ENCODE measurements at places on chromosomes 11 and 22.

DNA sequence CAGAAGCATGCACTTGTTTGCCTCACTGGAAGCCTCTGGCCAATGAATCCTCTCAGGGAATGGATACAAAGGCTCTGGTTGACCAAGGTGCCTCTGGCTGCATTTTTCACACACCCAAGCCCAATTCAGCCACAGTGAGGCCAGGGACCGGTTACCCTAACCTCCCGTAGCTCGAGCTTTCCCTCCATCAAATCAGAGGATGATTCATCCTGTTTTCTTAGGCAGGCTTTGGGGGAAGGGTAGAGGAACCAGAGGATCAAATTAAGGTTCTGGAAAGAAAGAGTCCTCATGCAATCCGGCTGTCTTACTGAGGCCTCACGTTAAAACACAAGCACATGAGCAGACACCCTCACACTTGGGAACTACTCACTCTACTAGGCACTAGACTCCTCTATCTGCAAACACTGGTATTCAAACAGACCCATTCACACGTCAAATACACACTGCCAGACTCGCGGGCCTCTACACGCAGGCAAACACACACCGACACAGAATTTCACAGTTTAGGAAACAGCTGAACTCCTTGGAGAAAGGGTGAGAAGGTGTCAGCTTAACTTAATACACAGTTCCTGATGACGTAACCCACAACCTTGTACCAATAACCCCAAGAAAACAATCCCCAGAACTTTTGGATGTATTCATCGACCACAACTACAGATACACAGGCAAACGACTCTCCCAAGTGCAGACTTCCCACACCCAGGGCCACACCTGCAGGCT is 12.4 kb downstream of the NRXN2 start:
- DNase-seq, result no peak

DNA sequence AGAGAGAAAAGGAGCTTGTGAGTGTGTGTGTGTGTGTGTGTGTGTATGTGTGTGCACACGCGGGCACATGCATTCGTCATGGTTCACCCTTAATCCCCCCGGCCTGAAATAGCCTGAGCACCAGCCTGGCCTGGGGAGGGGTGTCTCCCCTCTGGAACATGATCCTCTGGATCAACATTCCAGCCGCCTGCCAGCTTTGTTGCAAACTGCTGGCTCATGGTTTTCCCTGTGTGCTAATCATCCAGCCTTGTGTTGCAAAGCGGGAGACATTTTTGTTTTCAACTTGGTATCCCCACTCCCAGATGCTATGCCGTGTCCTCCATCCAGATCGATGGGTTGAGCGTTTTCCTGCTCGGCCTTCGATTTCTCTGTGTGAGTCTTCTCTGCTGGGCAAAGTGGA is 94.3 kb downstream of the FEZ1 start:
- no peak for DNase-seq

DNA sequence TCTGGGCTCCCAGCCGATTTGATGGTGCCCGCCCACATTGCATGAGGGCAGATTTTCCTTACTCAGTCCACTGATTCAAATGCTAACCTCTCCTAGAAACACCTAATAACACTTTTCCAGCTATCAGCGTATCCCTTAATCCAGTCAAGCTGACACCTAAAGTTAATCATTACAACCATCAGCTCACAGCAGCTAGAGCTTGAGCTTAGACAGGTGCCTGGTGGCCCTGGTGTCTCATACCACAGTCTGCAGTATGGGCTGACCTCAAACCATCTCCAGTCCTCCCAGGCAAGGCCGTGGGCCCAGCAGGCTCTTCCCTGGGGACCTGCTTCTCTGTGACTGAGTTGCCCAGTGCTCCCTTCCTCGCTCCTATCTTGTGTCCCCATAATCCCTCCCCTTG is 174.4 kb upstream of the NECTIN1 start:
- no peak for DNase-seq

- no peak for DNase-seq
Observed at GRCh38 chr22:31104869-31105268, 2.5 kb downstream of the SELENOM start.

DNA sequence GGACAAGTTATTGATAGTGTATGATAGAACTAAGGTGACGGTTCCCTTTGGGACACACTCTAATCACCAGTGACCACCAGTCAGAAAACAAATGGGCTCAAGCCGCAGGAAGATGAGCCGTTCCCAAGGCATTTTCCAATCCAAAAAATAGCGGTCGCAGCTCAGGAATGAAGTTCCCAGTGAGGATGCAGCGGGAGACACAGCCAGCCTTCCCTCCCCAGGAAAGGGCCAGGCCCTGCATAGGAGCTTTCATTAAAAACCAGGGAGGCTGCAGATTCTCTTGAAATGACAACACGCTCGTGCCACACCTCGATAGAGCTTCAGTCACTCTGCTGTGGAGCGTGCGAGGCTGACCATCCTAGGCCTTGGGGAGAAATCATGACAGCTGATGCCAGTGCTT is 65.8 kb upstream of the WNT7B start:
- DNase-seq, result no peak

- DNase-seq, result no peak
Observed at GRCh38 chr11:20474882-20475517, 87.5 kb downstream of the PRMT3 start.

GRCh38 chr22:44686873-44687600 is 15.0 kb upstream of the PRR5 start:
- DNase-seq, result no peak

DNA sequence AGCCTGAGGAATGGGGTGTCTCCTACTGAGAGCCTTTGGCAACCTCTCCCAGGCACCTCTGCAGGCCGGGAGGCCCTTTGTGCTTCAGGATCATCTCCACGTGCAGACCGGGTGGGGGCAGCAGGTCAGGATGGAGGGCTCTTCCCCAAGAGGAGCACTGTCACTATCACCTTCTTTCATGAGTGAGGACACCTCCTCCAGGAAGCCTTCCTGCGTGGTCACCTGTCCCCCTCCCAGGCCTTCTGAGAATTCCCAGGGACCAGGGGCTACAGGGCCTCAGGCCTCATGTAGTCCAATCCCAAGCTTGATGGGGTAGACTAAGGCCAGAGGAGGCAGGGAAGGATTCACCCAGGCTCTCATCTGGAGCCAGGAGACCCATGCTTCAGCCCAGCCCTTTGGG is 57.6 kb downstream of the PDE2A start:
- DNase-seq, result no peak

GRCh38 chr11:57345555-57346211 is 7.5 kb downstream of the P2RX3 start:
- DNase-seq, result peak; percentile 69

- DNase-seq, result no peak
Observed at GRCh38 chr11:86230179-86230804, 14.3 kb upstream of the EED start.

DNA sequence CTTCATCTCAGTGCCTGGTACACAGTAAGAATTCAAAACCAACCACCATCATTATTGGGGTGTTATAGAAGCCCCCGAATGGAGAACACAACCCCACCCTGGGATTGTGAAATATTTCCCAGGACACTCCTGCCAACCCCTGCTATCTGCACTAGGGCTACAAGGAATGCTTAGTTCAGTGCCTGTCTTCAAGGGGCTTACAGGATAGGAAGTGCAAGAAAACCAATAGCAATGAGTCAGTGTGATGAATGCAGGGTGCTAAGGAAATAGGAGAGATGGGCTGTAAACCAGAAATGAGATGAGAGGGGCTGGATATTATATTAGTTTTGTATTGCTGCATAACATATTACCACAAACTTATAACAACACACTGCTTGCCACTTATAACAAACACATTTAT is 965 bp upstream of the ASCC2 start:
- no peak for DNase-seq

DNA sequence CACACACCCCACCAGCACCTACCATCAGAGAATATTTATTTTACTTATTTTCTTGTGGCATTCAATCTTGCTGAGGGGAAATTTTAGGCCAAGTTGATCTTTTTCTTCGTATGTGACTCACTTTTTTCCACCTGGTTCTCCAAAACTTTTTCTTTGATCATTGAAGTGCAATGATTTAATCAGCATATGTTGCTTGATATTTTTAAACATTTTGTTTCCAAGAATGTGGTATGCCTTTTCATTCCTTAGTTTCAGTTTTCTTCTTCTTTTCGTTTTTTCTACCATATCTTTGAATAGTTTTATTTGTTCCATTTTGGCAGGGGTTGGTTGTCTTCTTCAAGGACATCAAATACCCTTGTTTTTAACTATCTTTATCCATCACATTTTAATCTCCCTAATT is 28.6 kb downstream of the FANCF start:
- DNase-seq, result no peak

DNA sequence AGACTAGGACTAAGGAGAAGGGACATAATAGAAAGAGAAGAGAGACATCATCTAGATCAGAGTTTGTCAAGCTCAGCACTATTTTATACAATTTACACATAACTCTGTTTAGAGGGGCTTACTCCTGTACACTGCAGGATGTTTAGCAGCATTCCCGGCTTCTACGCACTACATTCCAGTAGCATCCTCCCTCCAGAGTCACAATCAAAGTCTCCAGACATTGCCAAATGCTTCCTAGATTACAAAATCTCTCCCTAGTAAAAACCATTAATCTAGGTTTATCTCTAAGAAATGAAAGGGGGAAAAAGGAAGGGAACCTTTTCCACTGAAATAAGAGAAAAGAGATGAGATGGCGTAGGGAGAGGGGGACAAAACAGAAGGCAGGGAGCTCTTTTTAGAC is 4.0 kb downstream of the USP28 start:
- no peak for DNase-seq

- no peak for DNase-seq
Observed at GRCh38 chr11:106681435-106681834, 336.8 kb downstream of the GUCY1A2 start.

- DNase-seq, result no peak
Observed at GRCh38 chr11:123135863-123136446, 59.1 kb downstream of the CLMP start.

DNA sequence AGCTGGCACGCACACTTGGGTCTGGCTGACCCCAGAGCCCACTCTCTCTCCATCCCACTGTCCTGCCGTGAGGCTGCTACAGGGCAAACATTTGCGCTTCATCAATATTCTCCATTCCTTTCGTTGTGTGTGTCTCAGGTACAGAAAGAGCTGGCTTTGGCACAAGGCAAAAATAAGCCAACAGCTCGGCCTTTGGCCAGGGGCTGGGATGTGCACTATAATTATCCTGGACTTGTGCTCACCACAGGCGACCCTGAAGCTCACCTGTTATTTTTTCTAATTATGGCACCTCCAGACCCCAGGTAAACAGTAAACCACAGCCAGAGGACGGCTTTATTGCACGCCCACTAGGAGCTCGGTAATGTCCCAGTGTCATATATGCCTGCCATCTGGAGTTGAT is 10.9 kb downstream of the ZMAT5 start:
- DNase-seq, result no peak

GRCh38 chr11:70854201-70854600 is 398.2 kb downstream of the SHANK2 start:
- DNase-seq, result no peak

- no peak for DNase-seq
Observed at GRCh38 chr11:32312865-32313403, 122.4 kb downstream of the WT1 start.

GRCh38 chr11:123174196-123175183 is 20.6 kb downstream of the CLMP start:
- no peak for DNase-seq

DNA sequence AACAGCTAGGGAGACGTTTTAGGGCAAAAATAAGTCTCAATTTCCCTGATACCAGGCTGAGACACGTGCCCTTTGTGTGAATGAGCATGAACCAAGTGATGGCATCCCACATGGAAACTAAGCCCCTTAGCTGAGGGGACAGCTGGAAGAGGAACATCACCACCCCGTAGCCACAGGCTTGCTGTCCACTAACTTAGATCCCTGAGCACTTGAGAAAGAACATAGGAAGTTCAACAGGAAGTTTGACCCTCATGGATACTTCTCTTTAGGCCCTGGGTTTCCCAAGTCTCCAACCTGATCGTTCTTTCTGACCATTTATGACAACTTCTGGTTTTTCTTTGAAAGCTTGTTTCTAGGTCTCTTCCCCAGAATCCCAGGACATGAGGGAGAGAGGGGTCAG is 11.6 kb upstream of the CKAP5 start:
- DNase-seq, result no peak

- DNase-seq, result no peak
Observed at GRCh38 chr11:73445980-73446379, 69.8 kb downstream of the RELT start.

GRCh38 chr11:126233391-126233790 is 21.8 kb downstream of the FAM118B start:
- DNase-seq, result no peak

GRCh38 chr11:71173709-71174108 is 78.7 kb downstream of the SHANK2 start:
- no peak for DNase-seq

- peak; percentile 56 for DNase-seq
Observed at GRCh38 chr11:122668562-122669090, 13.1 kb downstream of the UBASH3B start.

GRCh38 chr22:26927821-26928220 is 270.4 kb downstream of the MIAT start:
- no peak for DNase-seq

GRCh38 chr11:130449996-130450769 is 1.7 kb downstream of the ADAMTS15 start:
- DNase-seq, result no peak

- no peak for DNase-seq
Observed at GRCh38 chr11:134150195-134150903, 73.4 kb downstream of the NCAPD3 start.

- DNase-seq, result no peak
Observed at GRCh38 chr11:2094354-2095197, 44.6 kb downstream of the IGF2 start.

Measured in CD4-positive, alpha-beta T cell treated with Interleukin-6 at 100 ng/mL for 8 hours (primary cell).